NCI-H1417 treated with DMSO at 0.1 percent for 48 hours (cell line): ENCODE measurements at places on chromosomes 16 and 17.

DNA sequence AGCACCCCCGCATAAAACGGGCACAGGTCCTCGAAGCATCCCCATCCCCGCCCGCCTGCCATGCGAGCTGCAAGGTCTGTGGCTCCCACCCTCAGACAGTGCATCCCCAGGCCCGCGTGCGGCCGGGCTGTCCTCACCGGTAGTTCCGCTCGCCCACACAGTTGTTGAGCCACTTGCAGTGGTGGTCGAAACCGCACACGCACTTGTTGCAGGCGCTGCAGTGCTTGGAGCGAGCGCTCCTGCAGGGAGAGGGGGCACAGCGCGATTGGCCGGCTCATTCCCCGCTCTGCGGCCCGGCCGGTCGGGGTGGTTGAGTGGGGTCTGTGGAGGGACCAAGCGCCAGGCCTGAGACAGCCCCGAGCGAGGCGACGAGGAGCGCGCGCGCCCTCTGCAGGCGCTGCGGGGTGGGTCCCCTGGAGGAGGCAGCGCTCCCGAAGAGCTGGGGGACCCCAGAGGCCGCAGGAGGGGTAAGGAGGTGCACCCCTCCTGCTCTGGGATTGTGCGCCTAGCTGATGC is 6.0 kb upstream of the TPPP3 start:
- no peak for DNase-seq

GRCh38 chr17:34314279-34314678 is 5.0 kb upstream of the CCL8 start:
- no peak for DNase-seq

GRCh38 chr16:84604477-84605013 is 13.3 kb downstream of the COTL1 start:
- no peak for DNase-seq

- DNase-seq = no peak
These were observed 2.2 kb downstream of the C17orf67 start for GRCh38 chr17:56831369-56832095.

DNA sequence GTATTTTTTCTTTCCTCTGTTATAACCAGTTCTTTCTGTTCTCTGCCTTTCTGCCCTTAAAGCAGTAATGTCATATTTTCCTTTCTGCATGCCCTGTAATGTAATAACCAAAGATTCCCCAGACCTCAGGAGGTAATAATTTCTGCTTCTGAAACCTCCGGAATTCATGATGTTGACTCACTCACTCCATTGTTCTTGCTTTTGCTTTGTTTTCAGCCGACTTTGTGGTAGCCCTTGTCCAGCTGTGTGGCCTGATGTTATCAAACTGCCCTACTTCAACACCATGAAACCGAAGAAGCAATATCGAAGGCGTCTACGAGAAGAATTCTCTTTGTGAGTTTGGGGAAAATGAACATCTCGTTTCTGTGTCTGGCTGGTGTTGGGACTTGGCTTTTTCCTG is 55.9 kb downstream of the CDK12 start:
- DNase-seq = no peak

DNA sequence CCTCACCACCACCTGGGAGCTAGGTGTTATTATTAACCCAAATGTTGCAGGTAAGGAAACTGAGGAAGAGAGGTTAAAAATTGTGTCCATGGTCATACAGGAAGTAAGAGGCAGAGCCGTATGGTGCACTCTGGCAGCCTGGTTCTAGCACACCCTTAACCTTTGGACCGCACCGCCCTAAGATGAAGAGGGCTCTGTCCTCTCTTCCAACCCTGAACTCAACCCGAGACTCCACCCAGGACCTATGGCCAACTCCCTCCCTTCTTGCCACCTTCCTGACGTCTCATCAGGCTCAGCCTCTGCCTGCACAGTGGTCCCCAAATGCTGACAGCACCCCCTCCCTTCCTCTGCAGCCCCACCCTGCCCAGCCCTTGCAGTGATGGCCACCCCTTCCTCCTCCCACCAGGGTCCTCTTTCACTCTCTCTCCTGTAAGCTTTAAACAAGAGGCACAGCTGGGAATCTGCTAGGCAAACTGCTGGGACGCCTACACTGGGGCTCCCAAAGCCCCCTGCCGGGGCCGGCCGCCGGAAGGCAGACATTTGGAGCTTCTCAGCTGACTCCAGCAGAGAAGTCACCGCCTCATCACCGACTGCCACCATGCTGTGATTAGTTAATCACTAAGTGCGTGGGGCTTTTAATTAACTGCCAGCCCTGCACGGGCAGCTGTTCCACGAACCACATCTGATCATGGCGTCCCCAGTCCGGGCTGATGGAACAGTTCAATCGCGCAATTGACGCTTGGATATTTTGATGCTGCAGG is 16.7 kb upstream of the C16orf78 start:
- DNase-seq = no peak

DNA sequence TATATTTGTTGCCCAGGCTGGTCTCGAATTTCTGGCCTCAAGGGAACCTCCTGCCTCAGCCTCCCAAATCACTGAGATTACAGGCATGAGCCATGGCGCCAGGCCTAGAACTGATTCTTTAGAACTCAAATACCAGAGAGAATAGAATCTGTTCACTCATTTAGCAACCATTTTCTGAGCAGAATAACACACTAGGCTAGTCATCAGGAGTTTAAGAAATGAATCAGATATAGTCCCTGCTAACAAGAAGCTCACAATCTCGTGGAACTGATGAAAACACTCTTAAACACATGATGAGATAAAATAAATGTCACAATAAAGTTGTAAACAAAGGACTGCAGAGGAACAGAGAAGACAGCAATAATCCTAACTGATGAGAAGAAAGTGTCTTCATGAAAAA is 55.8 kb upstream of the ADCY9 start:
- no peak for DNase-seq
